ENCODE measurements at places on chromosomes 4 and X.

DNA sequence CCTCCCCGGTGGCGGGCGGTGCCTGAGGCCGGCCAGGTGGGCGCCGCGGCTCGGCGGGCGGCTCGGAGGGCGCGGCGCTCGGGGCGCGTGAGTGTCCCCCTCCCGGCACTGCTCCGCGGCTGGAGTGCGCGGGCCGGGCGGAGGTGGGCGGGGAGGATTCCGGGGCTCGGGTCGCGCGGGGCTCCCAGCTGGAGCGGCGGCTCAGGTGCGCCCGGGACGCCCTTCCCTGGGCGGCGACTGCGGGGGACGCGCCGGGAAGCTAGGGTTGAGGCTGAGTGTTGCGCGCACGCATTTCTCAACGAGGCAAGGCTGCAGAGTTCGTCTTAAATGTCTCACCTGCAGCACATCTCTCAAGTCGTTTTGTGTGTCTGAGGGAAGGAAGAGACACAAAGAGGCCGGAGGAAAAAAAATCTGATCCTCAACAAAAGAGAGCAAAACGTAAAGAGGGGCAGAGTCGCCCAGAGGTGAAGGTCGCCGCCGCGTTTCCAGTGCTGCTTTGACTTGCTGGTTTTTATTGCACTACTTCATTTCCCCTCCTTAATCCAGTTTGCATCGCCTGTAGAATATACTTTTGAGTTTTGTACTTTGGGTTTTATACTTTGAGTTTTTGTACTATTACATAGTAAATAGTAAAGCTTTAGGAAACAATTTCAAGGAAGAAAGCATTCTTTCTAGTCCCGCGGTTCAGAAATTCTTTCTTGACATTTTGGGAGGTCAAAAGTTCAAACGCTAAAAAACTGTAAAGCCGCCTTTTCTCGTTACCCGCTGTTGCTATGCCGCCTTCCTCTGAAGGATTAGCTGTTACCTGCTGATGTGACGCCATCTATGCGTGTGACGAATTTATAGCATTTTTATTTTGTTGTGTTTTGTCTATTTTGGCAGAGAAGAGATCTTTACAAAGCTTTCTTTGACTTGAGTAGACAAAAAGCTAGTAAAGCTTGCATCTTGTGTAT lies 106.5 kb upstream of the STOX2 start:
- DNase-seq: no peak

GRCh38 chr4:2042204-2042946 lies 16.8 kb upstream of the NAT8L start:
- no peak for DNase-seq

- DNase-seq: no peak
Observed at GRCh38 chr4:18319431-18319830, 297.9 kb upstream of the LCORL start.

DNA sequence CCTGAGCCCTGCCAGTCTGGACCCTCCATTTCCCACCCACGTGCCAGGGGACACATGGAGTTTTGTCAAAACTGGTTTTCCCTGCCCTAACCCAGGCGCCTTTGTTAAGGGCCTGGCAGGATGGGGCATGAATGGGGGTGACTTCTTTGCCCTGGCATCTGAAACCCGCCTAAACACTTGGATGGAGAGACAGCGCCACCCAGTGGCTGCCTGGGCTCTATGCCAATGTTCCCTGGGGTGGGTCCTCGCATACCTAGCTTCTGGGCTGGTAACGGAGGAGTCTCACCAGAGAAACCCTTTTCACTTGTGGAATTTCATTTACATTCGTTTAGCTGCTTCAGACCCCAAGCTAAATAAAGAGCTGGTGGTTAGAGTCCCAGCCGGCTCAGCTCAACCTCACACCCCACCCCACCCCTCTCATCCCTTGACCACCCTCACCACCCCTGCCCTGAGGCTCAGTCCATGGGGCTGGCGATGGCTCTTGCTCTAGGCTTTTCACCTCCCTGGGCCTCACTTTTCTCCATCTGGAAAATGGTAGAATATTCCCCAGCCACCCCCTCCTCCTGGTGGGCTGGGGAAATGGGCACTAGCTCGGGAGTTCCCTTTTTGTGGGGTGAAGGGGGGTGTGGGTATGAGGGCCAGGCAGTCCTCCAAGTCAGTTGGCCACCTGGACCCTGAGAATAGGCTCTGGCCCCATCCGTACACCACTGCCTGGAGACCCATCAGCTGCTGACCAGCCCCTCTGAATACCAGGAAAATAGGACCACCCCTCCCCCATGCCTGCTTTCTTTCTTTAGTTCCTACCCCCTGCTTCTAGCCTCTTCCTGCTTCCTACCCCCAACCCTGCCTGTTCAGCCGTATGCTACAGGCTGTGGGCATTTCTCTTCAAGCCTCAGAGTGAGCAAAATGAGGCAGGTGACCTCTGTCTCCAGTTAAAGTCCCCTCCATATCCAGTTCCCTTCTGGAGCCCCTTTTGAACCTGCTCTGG lies 57.1 kb upstream of the PJA1 start:
- peak; percentile 41 for DNase-seq

GRCh38 chr4:32112891-32113290 lies 1392.7 kb downstream of the PCDH7 start:
- DNase-seq: no peak

DNA sequence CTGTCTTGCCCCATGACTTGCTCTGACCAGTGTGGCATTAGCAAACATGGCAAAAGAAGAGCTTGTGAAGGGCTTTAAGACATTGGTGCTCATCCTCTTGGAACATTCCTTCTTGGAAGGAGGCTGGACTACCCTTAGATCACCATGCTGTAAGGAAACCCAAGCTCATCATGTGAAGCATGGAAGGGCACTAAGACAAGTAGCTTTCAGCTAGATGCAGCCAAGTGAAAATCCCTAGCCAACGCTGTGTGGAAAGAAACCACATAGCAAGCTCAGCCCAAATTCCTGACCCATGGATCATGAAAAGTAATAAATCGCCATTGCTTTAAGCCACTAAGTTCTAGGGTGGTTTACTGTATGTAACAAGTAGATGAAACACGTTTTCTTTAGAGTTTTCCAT lies 12.4 kb upstream of the PACRGL start:
- no peak for DNase-seq

- DNase-seq: no peak
Observed at GRCh38 chr4:15771216-15772058, 6.7 kb upstream of the CD38 start.

DNA sequence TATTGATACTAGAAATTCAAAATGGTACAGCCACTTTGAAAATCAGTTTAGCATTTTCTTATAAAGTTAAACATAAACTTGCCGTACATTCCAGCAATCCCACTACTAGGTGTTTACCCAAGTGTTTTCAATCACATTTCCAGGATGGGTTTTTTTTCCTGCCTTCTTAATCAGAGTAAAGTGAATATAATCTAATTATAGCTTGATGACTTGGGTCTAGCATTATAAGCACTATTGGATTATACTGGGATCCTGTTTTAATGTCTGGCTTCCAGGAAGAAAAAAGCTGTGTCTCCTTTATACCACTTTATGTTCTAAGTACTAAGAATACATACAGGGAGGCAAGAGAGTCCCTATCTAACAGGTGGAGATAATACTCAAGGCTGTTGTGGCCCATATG lies 103.3 kb upstream of the KLHL13 start:
- DNase-seq: no peak

- DNase-seq: no peak
Observed at GRCh38 chrX:100812216-100813158, 7.7 kb upstream of the CSTF2 start.

Measured in stimulated activated CD8-positive, alpha-beta memory T cell treated with anti-CD3 and anti-CD28 coated beads, Interleukin-4, amount 100 ng/mL, for 4 hours (primary cell).